ENCODE measurements at places on chromosomes 1 and 21.

GRCh38 chr21:31282095-31282709 is 61.9 kb downstream of the TIAM1 start:
- no peak for DNase-seq

- no peak for DNase-seq
Measured at GRCh38 chr1:203506858-203507626, 13.1 kb downstream of the OPTC start.

GRCh38 chr1:115114308-115114707 is 25.0 kb upstream of the TSPAN2 start:
- no peak for DNase-seq

- DNase-seq, result peak; percentile 67
Measured at GRCh38 chr1:184387476-184388318, 868 bp downstream of the C1orf21 start.

GRCh38 chr1:116571215-116571919 is 541 bp upstream of the CD58 start:
- DNase-seq, result no peak

GRCh38 chr1:236951672-236952071 is 52.6 kb downstream of the MT1HL1 start:
- DNase-seq, result no peak

- peak; percentile 62 for DNase-seq
Measured at GRCh38 chr1:179953974-179954492, 577 bp upstream of the CEP350 start.

DNA sequence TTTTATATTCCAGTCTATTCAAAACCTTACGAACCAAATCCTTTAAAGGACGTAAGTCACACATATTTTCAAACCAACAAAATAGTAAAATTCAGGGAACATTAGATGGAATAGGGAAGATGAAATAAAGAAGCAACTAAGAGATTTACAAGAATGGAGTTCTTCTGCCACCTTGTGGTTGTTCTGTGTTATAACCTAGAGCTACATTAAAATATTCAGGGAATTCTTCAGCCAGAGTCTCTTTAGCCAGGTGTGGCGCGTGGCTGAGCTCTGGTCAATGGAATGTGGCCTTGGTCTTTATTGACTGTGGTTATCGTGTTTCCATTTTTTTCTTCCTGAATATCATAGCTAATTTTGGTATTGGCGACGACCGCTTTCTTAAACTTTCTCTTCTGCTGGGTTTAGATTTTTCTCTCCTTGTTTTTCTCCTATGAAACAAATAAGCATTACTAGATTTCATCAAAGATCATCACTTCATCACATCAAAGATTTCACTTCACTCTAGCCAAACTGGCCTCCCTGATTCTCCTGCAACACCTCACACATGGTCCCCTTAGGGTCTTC is 221.3 kb downstream of the MRPL39 start:
- DNase-seq, result peak; percentile 51

DNA sequence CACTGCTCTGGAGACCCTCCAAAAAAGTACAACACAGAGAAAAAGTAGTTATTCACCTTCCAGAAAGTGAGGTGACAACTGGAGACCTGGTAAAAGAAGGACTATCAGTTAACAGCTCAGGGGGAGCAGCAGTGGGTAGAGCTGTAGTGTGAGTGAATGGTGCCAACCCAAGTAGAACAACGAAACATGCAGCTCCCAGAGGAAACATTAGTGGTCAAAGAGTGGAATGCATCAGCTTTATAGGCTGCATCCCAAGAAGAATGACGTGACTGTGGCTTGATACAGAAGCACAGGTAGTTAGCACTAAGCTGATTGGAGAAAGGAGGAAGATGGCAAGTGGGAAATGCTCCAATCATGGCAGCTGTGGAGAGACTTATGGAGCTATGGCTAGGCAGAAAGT is 275.7 kb upstream of the CAMK1G start:
- no peak for DNase-seq

GRCh38 chr1:208683141-208683540 is 439.0 kb upstream of the PLXNA2 start:
- no peak for DNase-seq

GRCh38 chr1:196774603-196775002 is at the start of gene CFHR3:
Gene CFHR3, plus strand, starts transcription at chr1:196774840. Its CDS starts 47 bp downstream, at chr1:196774887.
- no peak for DNase-seq

Measured in CD4-positive, alpha-beta T cell treated with Interleukin-17A for 1 hour (primary cell).